ENCODE measurements at places on chromosomes 5 and 9. TPM values are rescaled to one million over a fixed set of nuclear protein-coding genes. Genes with fewer than 3 reads are reported as not detected.

Gene NUTM2G
- not detected for total RNA-seq

Gene PCDHA1
- 0.09 TPM for total RNA-seq

Gene RASGEF1C
- not detected for total RNA-seq

Gene PCDHGA6
- total RNA-seq = 4.2 TPM

Gene SEMA5A
- 19.3 TPM for total RNA-seq

Gene IFNA2
- not detected for total RNA-seq

Gene ARSI
- total RNA-seq = 118 TPM

Gene CHD1
- total RNA-seq = 88.7 TPM

Gene SLC36A2
- not detected for total RNA-seq

Gene ST6GALNAC4
- 59.5 TPM for total RNA-seq

Gene MYOT
- total RNA-seq = not detected

Gene SLCO6A1
- not detected for total RNA-seq

Gene SLC25A2
- total RNA-seq = 0.30 TPM

Gene ANKDD1B
- total RNA-seq = 1.6 TPM

Gene CERCAM
- 228 TPM for total RNA-seq

Gene PCDHB10
- 0.42 TPM for total RNA-seq

Gene PCA3
- not detected for total RNA-seq

Gene WDR38
- total RNA-seq = not detected

Gene CCL27
- total RNA-seq = 0.59 TPM

Gene PCDHA6
- 0.60 TPM for total RNA-seq

Gene IFNB1
- 0.30 TPM for total RNA-seq

Gene CYLC2
- total RNA-seq = not detected

Gene TPM2
- total RNA-seq = 1,826 TPM

Gene CD72
- total RNA-seq = 1.2 TPM

Gene KIF24
- 0.59 TPM for total RNA-seq

Gene ENTPD2
- not detected for total RNA-seq

Gene GPX8
- 165 TPM for total RNA-seq
